Occipital lobe (tissue), 3 donors: ENCODE measurements at places on chromosomes 7 and 10. TPM values are rescaled to one million over a fixed set of nuclear protein-coding genes. Genes with fewer than 3 reads are reported as not detected.

- DNase-seq: no peak
Observed at GRCh38 chr7:133602291-133602690, 349.4 kb downstream of the EXOC4 start.

CROT gene
- total RNA-seq: 19.2 TPM

- DNase-seq: no peak
Observed at GRCh38 chr10:129949891-129950291, 14.2 kb downstream of the EBF3 start.

- no peak for DNase-seq
Observed at GRCh38 chr7:111038185-111038584, 52.7 kb upstream of the LRRN3 start.

GRCh38 chr10:74365109-74365508, 214.1 kb downstream of the ADK start:
- no peak for DNase-seq
